Stimulated activated CD4-positive, alpha-beta T cell treated with anti-CD3 and anti-CD28 coated beads, Interleukin-1b, Interleukin-23, amount 100 ng/mL, for 1 hour (primary cell): ENCODE measurements at places on chromosomes 6 and 20.

DNA sequence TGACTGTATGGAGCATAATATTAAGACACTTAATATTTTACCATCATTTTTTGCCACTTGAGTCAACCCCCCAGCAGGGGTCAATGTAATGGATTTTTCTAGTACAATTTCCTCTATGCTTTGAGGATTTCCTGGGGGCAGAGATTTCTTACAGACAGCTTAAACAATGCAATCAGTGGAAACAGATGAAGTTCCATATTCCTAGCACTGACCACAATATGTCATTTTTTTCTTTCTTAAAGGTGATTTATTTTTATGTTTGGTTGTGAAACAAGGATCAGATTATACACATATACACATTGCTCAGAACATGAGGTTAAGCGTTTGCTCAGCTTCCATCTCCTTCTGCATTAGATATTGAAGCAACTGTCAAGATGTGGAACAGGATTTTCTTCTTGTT is 82.0 kb upstream of the ID4 start:
- no peak for DNase-seq

DNA sequence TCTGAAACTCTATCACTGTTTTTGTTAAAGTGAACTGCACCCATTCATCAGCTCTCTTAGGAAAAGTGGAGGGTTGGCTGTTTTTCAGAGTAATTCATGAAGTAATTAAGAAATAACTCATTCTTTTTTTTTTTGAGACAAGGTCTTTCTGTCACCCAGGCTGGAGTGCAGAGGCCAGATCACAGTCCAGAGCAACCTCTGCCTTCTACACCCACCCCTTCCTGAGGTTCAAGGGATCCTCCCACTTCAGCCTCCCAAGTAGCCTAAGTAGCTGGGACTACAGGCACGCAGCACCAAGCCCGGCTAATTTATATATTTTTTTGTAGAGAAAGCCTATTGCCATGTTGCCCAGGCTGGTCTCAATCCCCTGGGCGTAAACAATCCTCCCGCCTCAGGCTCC is 2.6 kb downstream of the ZNFX1 start:
- no peak for DNase-seq

- DNase-seq: no peak
Measured at GRCh38 chr6:57302477-57302876, 15.0 kb upstream of the PRIM2 start.

DNA sequence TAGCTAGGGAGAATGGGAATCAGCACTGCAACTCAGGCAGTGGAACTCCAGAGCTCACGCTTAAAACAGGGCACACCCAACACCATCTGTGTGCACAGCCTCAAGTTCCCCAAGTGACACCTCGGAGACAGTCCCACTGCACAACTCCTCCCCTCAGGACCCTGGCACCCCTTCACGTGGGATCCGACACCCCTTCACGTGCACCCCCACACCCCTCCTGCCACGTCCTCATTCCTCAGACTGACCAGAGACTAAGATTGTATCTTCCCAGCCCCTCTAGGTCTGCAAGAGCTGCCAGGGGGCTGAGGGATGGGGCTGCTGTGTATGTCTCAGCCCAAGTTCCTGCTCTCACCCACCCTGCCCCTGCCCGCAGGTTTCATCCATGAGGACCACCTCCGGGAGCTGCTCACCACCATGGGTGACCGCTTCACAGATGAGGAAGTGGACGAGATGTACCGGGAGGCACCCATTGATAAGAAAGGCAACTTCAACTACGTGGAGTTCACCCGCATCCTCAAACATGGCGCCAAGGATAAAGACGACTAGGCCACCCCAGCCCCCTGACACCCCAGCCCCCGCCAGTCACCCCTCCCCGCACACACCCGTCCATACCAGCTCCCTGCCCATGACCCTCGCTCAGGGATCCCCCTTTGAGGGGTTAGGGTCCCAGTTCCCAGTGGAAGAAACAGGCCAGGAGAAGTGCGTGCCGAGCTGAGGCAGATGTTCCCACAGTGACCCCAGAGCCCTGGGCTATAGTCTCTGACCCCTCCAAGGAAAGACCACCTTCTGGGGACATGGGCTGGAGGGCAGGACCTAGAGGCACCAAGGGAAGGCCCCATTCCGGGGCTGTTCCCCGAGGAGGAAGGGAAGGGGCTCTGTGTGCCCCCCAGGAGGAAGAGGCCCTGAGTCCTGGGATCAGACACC is 7.6 kb downstream of the MYL9 start:
- no peak for DNase-seq

- no peak for DNase-seq
Measured at GRCh38 chr6:105493736-105494135, 90.9 kb upstream of the PREP start.

DNA sequence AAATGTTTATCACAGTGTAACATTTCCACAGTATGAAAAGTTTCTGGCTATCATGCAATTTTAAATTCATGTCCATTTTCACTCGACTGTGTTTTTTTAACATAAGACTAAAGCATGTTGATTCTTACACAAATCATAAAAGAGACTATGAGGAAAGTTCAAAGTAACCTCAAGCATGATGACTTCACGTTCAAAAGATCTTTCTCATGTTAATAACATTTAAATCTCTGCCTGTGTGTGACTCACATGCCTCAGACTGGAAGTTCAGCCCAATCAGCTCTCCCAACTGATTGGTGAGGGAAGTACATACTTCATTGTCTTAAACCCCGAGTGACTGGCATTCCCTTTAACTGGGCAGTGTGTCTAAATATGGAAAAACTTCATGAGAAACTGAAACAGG is 37.4 kb downstream of the ATXN1 start:
- no peak for DNase-seq

- DNase-seq: no peak
Measured at GRCh38 chr6:34288581-34288980, 39.8 kb upstream of the SMIM29 start.

DNA sequence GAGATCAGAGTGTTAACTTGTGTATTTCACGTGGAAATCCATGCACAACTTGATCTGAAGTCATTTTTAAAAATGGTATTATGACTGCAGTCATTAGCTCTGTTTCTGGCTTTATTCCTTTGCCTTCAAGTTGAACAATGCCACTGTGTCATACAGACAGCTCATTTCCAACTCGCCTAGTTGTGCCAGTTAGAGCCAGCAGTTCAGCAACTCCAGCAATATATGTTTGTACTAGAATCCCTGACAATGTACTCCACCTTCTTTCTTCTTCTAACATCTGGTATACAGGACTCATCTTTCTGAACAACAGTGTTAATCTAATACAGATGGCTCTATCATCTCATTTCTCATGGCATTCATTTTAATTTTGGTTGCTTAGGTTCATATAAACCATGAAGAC is 418.3 kb upstream of the POU3F2 start:
- DNase-seq: no peak

- DNase-seq: no peak
Measured at GRCh38 chr6:90436403-90436802, 139.8 kb upstream of the BACH2 start.

GRCh38 chr6:31270788-31271640 is 878 bp downstream of the HLA-C start:
- DNase-seq: no peak

DNA sequence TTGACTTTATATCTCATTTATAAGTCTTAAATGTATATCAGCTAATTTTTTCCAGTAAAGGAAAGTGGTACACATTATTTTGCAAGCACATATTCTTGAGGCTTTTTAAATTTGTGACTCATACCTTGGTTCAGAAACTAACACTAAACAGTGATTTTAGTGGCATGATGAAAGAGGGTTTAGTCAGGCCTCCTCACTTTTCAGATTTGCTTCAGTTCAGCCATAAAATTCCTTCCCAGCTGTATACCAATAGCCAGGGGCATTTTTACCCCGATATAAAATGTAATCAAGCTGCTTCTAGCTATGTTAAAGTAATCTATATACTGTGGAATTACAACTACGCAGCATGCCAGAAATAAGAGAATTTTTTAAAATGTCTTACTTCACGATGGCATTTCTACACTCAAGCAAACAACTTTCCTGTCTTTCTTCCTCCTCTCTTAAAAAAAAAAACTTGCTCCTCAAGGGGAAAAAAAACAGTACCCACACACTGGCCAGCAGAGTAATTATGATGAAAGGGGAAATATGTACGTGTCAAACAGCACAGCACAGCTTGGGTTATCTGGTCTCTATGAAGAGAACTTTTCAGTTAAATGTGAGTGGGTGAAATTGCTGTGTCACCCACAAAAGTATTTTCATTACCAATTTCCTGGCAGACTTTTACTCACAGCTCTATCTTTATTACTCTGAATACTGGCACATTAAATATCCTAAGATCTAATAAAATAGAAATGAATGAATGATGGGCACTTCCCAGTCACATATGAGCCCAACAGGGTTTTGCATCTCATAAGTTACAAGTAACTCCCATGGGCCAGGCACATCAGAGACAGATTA is 244.8 kb upstream of the TENT5A start:
- DNase-seq: no peak

DNA sequence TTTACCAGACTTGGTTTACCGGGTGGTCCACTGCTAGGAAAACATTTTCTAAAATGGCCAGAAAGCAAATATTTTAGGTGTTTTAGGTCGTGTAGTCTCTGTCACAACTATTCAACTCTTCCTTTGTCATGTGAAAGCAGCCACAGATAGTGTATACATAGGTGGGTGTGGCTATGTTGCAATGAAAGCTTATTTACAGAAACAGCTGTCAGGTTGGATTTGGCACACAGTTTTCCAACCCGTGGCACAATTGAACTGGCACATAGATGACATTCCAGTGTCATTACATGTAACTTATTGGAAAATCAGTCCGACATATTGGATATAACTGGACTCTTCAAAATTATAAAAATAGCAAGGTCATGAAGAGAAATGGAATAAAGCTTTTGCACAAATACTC is 68.9 kb upstream of the KCNQ5 start:
- DNase-seq: no peak

GRCh38 chr6:36912586-36912985 is 26.8 kb downstream of the C6orf89 start:
- DNase-seq: peak; percentile 46

GRCh38 chr20:36183155-36183944 is 28.8 kb downstream of the EPB41L1 start:
- DNase-seq: no peak

DNA sequence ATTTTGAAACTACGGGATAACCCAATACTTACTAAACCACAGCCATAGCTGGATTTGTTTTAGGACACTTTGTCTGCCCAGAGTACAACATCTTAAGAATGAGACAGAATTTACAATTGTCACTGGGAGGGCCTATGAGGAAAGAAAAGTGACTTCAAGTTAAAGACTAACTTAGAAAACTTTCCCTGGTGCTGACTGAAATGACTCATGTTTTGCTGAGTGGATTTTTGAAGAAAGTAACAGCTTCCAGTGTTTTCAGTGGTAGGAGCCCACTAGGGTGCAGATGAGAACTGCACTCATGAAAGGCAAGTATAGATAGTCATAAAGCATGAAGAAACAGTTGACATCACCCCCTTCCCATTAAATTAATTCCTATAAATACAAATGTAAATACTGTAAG is 988.2 kb upstream of the MAP3K7 start:
- DNase-seq: no peak

DNA sequence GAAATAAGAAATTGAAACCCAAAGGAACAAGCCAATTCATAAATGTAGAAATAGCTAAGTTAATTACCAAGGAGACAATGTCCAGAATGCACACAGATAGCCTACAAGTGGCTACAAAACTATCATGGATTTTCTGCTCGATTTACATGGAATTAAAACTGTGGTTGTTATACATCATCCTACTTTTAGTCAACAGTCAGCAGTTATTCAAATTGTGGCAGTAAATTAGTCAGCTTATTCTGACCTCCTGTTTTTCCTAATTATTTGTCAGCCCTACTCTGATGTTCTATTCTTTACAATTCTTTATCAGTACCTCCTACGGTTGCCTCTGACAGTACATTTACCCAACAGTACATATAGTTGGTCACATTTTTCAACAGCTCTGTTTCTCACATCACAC is 29.6 kb downstream of the RBL1 start:
- no peak for DNase-seq

DNA sequence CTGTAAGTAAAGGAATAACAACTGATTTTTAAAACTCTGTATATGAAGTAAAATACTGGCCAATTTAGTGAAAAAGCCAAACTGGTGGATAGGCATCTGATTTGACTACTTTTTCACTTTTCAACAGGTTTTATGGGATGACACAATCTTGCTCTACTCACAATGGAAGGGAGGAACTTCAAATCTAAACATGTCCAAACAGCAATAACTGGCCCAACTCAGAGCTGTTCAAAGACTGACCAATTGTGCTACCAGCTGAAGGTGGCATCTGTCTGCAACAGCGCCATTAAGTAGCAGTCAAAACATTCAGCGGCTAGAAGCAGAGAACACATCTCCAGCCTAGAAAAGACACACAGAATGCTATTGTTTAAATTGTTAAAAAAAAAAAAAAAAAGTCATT is 44.6 kb downstream of the SESN1 start:
- DNase-seq: no peak
